ENCODE measurements at places on chromosomes 4 and X.

DNA sequence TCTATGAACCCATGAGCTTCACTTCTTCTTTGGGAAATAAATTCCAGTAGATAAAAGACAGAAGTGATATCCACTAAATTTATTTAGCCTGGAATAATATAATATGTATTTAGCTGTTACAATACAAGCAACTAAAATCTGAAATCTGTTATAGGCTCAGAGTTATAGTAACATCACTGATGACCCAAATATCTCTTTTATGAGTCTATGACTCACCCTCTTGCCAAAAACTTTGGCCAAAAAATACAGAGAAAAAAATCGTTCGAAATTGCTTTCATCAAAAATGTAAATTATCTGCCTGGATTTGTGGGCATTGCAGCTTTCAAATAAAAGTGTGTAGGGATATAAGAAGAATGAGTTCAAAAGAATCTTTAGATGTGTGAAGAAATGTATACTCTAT, 89.4 kb upstream of the DKK2 start:
- DNase-seq: no peak

GRCh38 chr4:176498617-176499256, 179.0 kb downstream of the SPCS3 start:
- no peak for DNase-seq

- no peak for DNase-seq
Observed at GRCh38 chrX:7261672-7262332, 113.8 kb upstream of the PUDP start.

DNA sequence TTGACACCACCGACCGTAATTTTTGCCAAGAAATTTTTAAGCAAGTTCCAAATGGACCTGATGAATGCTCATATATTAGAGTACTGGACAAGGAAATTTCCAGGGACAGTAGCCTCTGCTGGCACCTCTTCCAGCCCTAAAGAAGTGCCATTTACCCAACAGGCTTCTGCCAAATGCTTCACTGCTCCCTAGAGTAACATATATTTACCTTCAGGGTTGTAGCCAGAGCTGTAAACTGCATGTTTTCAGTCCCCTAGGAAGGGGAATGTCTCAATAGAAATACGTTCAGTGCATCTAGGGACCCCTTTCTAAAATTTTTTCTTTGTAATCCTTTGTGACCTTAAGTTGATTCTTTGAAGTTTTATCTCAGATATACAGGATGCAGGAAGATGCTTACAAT, 143.1 kb upstream of the SMAD1 start:
- DNase-seq: no peak

- peak; percentile 42 for DNase-seq
Observed at GRCh38 chrX:48696909-48697727, 584 bp downstream of the SUV39H1 start.

DNA sequence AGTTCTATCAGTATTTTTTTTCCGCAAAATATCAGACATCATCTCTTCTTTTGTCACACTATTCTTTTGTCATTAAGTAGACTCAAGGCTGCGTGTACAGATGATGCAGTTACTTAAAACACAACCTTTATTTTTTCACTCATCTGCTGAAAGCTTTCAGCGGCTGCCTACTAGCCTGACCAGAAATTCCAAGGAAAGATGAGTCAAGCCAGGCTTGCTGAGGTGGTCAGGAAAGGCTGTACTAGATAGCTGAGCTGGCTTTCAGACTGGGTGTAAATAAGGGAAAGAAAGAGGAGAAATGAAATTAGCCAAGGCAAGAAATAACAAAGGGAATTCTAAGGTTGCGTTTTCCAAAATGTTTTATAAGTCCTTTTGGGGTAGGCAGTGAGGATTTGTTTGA, 17.9 kb downstream of the STK26 start:
- no peak for DNase-seq

DNA sequence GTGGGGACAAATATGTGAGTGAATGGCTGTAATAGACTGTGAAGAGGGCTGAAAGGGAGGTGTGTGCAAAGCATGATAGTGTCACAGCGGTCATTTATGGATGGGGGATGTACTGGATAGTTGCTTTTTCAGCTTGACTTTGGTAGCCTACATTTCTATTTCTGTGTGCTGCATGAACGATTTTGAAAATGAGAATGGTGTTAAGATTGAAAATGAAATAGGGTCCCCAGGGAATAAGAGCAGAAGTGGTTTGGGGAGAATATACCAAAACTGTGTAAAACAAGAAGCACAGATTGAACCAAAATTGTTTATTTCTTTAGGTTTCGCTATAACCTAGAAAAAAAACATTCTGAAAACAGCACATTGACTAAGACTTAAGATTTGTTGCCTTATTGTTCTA, 58.8 kb upstream of the CLNK start:
- DNase-seq: no peak

- no peak for DNase-seq
Observed at GRCh38 chr4:55931043-55931442, 17.7 kb upstream of the CEP135 start.

GRCh38 chr4:81836716-81837115, 365.0 kb upstream of the RASGEF1B start:
- no peak for DNase-seq

DNA sequence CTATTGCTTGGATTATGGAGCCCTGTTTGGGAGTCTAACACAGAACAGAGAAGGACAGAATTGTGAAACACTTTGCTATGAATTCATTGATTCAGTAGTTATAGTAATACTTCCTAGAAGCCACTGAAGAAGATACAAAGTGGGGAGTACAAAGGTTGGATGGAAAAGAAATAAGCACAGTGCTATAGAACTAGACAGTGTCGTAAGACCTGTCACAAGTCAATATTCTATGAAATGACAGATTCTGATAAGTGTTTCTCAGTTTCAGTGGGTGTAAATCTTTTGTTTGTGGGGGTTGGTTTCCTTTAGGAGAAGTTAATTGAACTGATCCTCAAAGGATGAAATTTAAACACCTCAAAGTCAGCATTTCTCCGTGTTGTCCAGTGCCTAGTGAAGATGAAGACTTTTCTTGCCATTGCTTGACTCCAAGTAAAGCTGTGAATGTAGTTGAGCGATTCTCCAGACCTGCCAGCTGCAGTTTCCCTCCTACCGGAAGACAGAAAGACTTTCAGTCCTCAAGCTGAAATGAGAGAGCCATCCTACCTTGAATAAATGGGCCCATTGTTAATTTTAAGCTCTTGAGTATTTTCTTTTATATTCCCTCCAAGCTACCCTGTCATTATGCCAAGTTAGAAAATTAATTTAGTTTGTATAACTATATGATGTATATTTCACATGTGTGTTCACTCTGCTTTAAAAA, 7.9 kb downstream of the PDLIM5 start:
- no peak for DNase-seq

GRCh38 chr4:79064806-79065205, 125.6 kb upstream of the PAQR3 start:
- DNase-seq: no peak

GRCh38 chr4:35125995-35126712, 1118.2 kb downstream of the ARAP2 start:
- DNase-seq: no peak

GRCh38 chr4:86586626-86587380, 7.3 kb upstream of the PTPN13 start:
- peak; percentile 9 for DNase-seq

DNA sequence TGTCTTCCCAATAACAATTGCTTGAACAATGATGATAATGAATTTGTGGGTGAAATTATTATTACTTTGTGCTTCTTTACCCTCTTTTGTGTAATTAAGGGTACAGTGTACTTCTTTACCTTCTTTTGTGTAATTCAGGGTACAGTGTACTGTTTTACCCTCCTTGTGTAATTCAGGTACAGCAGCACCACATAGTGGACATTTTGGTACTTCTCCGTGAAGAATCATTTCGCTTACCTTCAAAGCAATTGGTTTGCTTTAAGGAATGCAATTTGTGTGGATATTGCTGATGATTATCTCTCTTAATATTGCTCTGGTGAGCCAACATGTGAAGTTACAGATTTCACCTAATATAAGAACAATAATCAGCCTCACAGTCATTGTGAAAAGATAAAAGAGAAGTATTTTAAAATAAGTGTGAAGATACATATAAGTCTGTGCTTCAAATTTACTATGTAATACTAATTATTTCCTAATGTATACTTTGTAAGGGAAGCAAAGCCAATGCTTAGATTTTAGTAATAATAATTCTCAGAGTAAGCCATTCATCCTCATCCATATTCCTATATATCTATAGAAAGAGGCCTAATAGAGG, 27.2 kb upstream of the SEC24B start:
- DNase-seq: peak; percentile 47

- no peak for DNase-seq
Observed at GRCh38 chr4:20260821-20261220, 9.1 kb downstream of the SLIT2 start.

DNA sequence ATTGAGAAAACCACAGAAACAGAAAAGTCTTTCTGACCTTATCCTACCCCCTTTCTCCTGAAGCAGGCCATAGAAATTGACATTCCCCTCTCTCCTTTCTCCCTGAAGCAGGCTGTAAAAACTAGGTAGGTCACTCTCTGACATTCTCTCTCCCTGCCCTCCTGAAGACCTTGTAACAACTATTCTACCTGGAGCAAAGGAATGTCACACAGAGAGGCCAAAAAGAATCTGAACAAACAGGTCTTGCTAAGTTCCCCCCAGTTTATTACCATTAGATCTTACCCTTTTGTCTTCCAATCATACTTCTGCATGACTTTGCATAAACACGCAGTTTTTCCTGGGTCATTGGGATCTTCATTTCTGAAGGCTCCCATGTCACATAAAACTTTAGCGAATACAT, 198.3 kb upstream of the GYPA start:
- no peak for DNase-seq

DNA sequence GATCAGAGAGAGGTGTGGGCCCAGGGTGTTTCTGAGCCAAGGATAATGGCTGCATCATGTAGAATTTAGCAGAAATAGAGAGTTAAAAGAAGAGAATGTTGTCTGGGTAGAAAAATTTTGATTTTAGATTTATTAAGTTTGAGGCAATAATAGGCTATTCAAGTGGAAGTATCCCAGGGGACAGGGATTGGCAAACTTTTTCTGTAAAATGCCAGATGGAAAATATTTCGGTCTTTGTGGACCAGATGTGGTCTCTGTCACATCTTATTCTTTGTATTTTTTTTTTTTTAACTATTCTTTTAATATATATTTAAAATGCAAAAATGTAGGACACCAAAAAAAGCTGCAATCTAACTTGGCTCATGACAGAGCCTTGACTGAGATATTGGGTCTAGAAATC, 33.1 kb downstream of the IL15 start:
- no peak for DNase-seq

DNA sequence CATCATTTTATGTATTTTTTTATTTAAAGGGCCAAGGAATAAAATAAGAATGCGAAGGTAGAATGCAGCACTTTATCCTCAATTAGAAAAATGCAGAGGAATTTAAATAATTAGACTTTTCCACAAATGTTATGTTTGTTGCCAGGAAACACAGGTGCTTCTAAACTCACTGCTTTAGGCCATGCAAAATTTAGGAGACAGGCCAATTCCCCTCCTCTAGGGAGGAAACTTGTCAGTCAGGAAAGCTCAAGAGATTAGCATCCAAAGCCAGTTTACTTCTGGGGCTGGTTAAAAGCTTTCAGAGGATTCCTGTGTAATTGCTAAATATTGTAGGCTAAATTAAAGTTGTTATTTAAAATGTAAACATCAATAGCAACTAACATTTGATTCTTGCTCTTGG, 124.5 kb downstream of the DMD start:
- no peak for DNase-seq

DNA sequence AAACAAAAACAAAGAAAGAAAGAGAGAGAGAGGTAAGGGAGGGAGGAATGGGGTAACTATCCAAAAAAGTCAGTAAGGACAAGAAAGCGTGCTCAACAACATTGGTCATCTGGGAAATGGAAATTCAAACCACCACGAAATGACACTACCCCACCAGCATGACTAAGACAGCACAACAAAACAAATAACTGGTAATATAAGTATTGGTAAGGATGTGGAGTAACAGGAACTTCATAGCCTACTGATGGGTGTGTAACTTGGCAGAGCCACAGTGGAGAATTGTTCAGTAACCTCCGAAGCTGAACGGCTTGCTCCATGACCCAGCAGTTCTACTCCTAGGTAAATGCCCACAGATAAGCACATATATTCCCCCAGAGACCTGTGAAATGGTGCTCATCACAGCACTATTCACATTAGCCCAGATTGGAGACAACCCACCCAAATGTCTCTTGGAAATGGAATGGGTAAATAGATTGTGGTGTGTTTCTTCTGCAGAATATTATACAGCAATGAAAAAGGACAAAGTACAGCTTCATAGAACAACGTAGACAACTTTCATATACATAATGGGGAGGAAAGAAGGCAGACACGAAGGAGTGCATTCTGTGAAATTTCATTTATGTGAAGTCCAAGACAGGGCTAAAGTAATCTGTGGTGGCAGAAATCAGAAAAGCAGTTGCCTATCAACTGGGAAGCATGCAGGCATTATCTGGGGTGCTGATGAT, 95.5 kb upstream of the ATP6AP2 start:
- no peak for DNase-seq

GRCh38 chr4:14596437-14596836, 405.8 kb upstream of the CPEB2 start:
- no peak for DNase-seq

DNA sequence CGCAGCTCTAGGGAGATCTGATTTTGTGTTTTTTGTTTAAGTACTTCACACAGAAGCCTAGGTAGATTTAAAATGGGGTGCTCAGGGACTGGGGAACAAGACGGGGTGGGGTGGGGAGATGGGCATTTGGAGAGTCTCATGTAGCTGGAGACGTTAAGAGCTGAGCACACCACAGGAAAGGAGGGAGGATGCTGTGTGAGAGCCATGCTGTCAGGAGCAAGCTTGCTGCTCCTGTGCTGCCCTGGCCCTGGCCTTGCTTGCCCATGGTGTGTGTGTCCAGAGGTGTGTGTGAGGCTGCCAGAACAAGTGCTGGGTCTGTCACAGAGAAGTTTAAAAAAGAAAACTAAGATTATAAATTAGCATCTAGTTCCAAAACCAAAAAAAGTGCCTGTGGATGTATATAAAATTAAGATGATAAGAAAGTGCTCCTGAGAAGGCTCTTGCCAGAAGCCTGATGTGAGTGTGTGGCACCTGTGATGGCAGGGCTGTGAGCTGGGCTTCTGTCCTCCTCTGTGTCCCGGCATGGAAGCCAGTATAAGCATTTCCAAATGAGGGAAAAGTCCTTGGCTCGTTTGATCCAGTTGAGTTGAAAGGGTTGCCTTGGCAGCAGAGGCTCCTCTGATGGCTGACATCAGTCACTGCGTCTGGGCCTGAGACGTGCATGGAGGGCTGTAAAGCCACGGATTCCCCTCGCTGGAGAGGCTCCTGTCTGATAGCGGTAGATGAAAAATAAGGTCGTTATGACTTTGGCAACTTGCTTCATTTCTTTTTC, 63.5 kb downstream of the NELFA start:
- no peak for DNase-seq

GRCh38 chr4:15719506-15719905, 16.6 kb downstream of the BST1 start:
- no peak for DNase-seq

DNA sequence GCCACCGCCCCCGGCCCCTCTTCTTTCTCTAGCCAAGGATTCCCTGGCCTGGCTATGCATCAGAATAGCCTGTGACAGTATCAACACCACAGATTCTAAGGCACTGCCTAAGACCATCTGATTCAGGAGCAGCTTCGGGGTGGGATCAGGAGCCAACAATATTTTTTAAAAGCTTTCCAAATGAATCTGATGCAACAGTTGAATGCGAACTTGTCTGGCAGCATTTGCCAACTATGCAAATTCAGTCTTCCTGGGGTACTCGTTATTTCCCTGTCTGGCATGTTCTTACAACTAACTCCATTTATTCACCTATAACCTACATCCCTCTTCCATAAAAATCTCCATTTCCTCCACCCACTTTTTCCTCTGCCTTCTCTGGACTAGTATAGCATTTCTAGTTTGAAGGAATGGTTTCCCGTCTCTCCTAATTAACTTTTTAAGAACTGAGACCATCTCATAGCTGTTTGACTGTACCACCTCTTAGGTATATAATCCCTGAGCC, 36.2 kb upstream of the UGDH start:
- peak; percentile 2 for DNase-seq

All from hindlimb muscle (tissue), 1 donor.